SW 1271 (cell line): ENCODE measurements at places on chromosomes 5 and 9.

GRCh38 chr9:134916161-134916665 lies 1.5 kb downstream of the FCN1 start:
- DNase-seq, result no peak

- no peak for DNase-seq
These were observed 792.9 kb downstream of the PTPRD start for GRCh38 chr9:9819886-9820285.

- DNase-seq, result no peak
These were observed 117.3 kb upstream of the PTCH1 start for GRCh38 chr9:95634114-95634513.

DNA sequence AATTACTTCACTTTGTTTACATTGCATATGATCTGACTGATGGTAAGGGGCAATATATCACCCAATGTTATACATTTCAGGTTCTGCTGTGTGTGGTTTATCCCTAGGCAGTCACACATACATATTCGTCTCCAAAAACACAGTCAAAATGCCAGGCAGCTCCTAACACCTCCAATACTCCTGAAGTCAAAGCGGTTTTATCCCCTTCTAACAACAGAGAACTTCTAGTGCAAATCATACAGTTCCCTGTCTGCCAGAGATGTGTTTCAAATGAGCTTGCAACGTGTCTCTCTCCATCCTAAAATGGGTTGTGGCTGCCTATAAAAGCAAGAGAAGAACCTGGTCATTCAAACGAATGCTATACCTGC lies 328.9 kb downstream of the ELAVL2 start:
- no peak for DNase-seq

GRCh38 chr9:38281917-38282316 lies 110.6 kb upstream of the ALDH1B1 start:
- no peak for DNase-seq

GRCh38 chr9:89576404-89576839 lies 28.4 kb upstream of the GADD45G start:
- DNase-seq, result no peak

- peak; percentile 67 for DNase-seq
These were observed 22.4 kb downstream of the TRIO start for GRCh38 chr5:14165375-14166106.

DNA sequence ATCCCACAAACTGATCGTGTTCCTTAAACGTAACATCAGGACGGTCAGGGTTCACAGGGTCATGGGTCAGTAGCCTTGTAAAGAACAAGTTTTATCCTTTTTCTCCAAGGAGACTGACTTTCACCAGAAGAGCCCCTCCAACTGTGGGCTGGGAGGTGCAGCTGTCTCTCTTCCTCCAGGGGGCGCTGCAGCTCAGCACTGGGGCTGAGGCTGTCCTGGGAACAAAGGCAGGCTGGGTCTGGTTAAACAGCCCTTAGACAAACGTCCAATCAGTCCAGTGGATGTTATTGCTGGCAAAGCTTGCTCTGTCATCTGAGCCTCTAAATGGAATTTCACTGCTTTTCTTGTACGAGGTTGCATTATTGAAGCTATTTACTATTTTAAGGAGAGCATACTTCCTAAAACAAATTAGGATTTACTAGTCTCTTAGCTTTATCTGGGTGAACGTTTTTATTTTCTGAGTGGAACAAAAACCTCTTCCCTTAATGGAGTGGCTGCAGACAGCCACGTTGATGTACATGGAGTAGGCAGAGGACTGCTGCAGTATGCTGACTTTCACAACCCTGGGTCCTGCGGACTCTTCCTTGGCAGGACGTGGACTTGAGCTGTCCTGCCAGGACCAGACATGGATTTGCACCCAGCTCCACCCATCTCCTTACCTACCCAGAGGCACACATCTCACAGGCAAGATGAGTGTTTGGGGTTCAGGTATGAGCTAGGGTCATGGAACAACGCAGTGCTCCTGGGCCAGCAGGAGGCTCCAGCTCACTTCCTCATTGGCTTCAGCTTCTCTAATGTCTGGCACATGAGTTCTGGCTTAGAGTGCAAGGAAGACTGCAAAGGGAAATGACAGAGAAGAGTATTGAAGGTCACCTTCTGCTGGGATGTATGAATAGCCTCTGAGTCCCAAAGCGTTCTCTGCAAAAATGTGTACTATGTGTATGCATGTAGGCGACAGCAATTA lies 7.8 kb downstream of the EXOSC2 start:
- peak; percentile 70 for DNase-seq

DNA sequence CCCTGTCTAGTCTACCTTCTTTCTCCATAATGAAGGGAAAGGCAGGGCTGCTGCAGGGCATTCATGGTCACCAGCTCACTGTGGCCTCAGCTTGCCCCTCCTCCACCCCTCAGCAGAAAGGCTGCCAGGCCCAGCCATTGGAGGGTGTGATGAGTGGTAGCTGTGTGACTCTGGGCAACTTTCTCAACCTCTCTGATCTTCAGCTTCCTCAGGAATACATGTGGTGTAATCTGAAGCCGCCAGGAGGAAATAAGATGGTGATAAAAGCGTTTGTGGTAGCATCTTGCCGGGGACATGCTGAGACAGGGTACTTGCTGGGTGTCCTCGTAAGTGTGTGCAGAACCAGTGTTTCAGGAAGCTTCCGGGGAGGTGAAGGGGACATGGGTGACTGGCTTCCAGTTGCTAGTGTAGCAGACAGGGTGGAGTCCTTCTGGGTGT lies 9.8 kb downstream of the CXCL14 start:
- no peak for DNase-seq

- no peak for DNase-seq
These were observed 241.5 kb upstream of the CLINT1 start for GRCh38 chr5:158100373-158100888.

GRCh38 chr5:149808264-149808982 lies 78.3 kb downstream of the PPARGC1B start:
- no peak for DNase-seq

DNA sequence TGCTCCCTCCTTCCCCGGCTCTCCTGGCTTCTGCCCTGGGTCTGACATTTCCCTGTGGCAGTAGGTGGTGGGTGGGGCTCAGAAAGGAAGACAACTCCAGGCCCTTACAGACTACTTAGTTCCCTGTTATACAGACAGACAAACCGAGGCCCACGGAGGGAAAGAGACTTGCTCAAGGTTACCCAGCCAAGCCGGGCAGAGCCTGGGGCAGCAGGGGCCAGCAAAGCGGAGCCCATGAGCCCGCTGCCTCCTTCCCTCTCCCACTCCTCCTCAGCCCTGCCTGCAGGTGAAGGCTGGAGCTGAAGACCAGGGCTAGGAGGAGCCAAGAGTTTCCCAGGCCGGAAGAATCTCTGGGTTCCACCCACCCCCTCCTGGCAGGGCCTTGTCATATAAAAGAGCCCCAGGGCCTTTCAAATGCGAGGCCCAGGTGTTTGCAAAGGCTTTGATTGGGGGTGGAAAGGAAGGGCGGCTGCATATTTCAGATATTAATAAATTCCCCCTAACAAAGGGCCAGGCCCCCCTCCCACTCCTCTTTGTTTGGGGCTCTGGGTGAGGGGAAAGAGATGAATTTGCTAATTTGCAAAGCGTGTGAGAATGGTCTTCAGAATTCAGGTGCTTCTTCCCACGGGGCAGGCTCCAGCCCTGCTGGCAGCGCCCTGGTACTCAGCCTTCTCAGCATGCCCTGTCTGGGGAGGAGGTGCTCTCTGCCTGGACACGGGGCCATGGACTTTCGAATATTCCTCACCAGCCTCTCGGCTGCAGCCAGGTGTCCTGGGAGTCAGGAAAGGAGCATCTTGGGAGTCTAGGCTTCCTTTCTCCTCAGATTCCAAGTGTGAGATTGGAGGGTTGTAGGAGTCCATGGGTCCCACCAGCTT lies 21.5 kb downstream of the SLC6A7 start:
- no peak for DNase-seq

DNA sequence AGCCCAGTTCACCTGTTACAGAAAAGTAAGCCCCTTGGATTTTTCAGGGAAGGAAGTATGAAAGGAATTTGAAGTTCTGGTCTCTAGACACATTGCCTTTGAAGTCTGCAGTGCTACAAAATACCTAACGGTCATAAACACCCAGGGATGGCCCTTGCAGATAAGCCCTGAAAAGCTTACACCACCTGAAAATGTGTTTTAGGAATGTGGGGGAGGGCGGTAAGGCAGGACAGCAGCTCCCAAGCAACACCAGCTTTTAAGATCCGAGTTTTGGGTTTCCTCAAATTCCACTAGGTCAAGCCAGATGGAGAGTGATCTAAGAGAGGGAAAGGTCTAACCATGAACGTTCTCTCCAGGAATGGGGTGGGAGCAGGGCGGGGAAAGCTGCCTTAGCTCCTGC lies 114.1 kb upstream of the PANK3 start:
- DNase-seq, result no peak

GRCh38 chr9:15220658-15221318 lies 86.2 kb downstream of the TTC39B start:
- DNase-seq, result no peak
